Psoas muscle (tissue), 8 donors: ENCODE measurements at places on chromosomes 3 and 15. TPM values are rescaled to one million over a fixed set of nuclear protein-coding genes. Genes with fewer than 3 reads are reported as not detected.

The ESYT3 gene
- 2.0 TPM for total RNA-seq

The ATP2B2 gene
- total RNA-seq: 4.0 TPM

The TLR9 gene
- not detected for total RNA-seq

The STAC gene
- 1.5 TPM for total RNA-seq

The POLG gene
- total RNA-seq: 49.5 TPM

The ALPK3 gene
- 199 TPM for total RNA-seq

The FRMD5 gene
- total RNA-seq: not detected

GRCh38 chr15:83200589-83200988 is 7.0 kb downstream of the HDGFL3 start:
- H3K4me1 ChIP-seq: peaks cover under 1% of the 10 kb centered on the region
- no peaks in the 10 kb centered on the region for H3K36me3 ChIP-seq
- no peak overlapping the region for H3K27ac ChIP-seq
- DNase-seq: no peak

DNA sequence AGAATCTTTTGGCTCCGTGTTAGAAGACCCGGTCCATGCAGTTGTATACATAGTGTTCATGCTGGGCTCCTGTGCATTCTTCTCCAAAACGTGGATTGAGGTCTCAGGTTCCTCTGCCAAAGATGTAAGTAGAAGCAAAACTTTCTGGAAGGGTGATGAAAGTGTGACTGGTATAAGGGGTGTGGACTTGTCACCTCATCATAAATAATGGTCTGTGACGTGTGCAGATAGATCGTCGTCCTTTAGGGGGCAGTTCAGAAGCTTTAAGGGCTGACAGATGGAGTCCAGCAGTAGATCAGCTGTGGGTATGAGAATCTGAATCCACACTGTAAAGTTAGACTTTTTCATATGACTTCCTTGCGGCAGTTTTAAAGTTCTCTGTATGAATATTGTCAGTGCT is 15.3 kb downstream of the SEC61A1 start:
- H3K36me3 ChIP-seq: peaks cover 100% of the 10 kb centered on the region
- H3K27ac ChIP-seq: no peak overlapping the region
- no peaks in the 10 kb centered on the region for H3K4me1 ChIP-seq

DNA sequence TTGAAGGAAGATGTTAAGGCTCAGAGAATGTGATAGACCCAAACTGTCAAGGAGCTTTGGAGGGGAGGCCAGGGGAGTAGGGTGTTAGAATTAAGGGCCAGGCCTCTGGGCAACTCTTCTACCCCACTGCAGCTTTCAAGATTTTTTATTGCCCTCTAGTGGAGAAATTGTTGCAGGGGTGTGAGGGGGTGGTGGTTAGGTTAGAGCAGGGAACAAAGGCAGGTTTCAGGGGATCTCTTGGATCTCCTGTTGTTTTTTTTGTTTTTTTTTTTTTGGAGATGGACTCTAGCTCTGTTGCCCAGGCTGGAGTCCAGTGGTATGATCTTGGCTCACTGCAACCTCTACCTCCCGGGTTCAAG is 1.4 kb upstream of the SEC13 start:
- no peak overlapping the region for H3K4me3 ChIP-seq
- H3K27ac ChIP-seq: no peak overlapping the region
- DNase-seq: no peak
- peaks cover 3% of the 10 kb centered on the region for H3K36me3 ChIP-seq
- H3K4me1 ChIP-seq: peaks cover 19% of the 10 kb centered on the region
- no peaks in the 10 kb centered on the region for H3K27me3 ChIP-seq

- H3K36me3 ChIP-seq: no peaks in the 10 kb centered on the region
- H3K4me3 ChIP-seq: no peak overlapping the region
- no peak overlapping the region for H3K27ac ChIP-seq
- no peaks in the 10 kb centered on the region for H3K4me1 ChIP-seq
Observed at GRCh38 chr3:38984731-38985130, 67.0 kb downstream of the SCN11A start.

DNA sequence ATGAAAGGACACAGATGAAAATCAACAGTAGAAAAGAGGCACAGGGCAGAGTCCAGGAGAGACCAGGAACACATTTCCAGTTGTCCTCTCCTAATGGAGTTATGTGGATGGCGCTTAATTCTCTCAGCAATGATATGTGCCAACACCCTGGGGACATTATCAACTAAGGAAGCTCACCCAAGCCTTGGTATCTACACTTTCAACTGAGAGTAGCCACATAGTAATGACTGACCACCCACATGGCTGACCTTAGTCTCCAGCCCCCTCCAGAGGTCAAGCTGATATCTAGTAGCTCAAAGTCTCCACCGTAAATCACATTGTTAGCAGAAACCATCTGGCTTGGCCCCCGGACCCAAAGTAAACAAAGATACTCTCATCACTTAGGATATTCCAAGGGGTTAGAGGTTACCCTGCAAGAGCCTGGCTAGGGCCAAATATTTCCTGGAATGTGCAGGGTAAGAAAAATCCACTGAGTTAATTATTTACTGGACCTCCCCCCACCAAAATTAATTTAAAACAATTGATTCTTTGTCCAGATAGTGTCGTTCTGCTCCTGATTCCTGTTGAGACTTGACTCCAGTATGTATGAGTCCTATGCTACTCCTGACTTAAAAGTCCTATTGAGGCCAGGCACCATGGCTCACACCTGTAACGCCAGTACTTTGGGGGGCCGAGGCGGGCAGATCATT is 24.8 kb downstream of the GABRR3 start:
- no peaks in the 10 kb centered on the region for H3K27me3 ChIP-seq
- H3K4me3 ChIP-seq: no peak overlapping the region
- H3K4me1 ChIP-seq: peaks cover 6% of the 10 kb centered on the region
- H3K27ac ChIP-seq: no peak overlapping the region
- DNase-seq: no peak
- H3K36me3 ChIP-seq: no peaks in the 10 kb centered on the region

- H3K27ac ChIP-seq: no peak overlapping the region
- H3K4me1 ChIP-seq: no peaks in the 10 kb centered on the region
- no peak overlapping the region for H3K4me3 ChIP-seq
- H3K27me3 ChIP-seq: no peaks in the 10 kb centered on the region
- no peaks in the 10 kb centered on the region for H3K36me3 ChIP-seq
Observed at GRCh38 chr15:89714775-89715174, 24.2 kb downstream of the WDR93 start.

DNA sequence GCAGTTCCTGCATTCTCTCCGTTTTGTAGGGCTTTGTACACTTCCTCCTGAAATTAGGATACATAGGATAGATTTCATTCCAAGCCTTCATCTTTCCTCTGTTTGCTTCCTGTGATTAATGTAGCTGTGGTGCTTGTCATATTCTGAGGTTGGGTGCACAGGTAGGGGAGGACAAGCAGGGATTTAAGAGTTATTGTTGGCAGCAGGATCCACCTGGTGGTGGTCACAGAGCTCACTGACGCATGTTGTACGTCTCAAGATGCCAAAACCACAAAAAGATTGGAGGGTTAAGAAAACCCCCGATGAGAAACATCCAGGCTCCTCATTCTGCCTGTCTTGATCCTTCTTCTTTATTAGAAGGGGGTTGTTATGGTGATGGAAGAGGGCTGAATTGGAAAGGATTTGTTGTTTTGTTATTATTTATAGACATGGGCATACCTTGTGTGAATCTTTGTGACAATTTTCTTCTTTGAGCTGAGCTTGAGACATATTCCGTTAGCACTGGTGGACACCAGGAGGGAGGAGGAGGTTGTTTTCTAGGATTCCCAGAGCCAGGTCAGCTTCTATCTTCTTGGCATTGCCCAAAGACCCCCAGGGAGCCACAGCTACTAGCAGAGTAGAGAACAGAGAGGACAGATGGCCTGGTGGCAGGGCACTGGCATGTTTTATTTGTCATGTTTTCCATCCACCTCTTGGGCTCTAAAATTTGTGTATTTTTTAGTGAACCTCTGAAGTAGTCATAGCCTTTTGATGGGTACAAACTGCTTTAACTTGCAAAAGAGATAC is 57.7 kb upstream of the LARS2 start:
- no peaks in the 10 kb centered on the region for H3K4me1 ChIP-seq
- H3K27me3 ChIP-seq: peaks cover 3% of the 10 kb centered on the region
- H3K27ac ChIP-seq: no peak overlapping the region
- no peaks in the 10 kb centered on the region for H3K36me3 ChIP-seq

GRCh38 chr3:29215948-29216347 is 64.9 kb upstream of the RBMS3 start:
- H3K4me3 ChIP-seq: no peak overlapping the region
- H3K27me3 ChIP-seq: no peaks in the 10 kb centered on the region
- no peak for DNase-seq
- H3K27ac ChIP-seq: no peak overlapping the region
- H3K4me1 ChIP-seq: no peaks in the 10 kb centered on the region
- H3K36me3 ChIP-seq: no peaks in the 10 kb centered on the region

DNA sequence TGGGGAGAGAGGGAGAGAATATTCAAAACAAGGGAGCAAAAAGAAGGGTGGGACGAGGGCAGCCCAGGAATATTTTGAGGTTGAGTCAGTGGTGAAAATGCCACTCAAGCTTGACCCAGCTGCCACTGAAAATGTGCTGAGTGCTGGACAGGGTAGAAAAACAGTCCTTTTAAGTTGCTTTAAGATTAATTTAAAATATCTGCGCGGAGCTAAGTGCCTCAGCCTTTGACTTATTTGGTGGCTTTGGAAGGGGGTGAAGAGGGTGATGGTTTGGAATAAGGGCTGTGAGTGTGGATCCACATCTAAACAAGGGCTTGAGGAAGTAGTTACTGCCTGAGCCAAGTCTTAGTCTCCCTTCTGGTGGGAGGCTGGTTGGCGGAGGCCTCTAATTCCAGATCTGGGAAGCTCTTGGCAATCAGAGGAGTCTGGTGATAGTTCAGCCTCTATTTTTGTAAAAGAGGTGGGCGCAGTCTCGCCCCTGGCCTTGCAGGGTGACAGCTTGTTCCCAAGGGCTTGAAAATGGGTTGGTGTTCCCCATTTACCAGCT is 280.8 kb upstream of the ROPN1 start:
- H3K27ac ChIP-seq: peak overlapping the region; percentile 30
- H3K4me1 ChIP-seq: peaks cover 29% of the 10 kb centered on the region
- H3K27me3 ChIP-seq: no peaks in the 10 kb centered on the region
- H3K4me3 ChIP-seq: no peak overlapping the region
- H3K36me3 ChIP-seq: no peaks in the 10 kb centered on the region

DNA sequence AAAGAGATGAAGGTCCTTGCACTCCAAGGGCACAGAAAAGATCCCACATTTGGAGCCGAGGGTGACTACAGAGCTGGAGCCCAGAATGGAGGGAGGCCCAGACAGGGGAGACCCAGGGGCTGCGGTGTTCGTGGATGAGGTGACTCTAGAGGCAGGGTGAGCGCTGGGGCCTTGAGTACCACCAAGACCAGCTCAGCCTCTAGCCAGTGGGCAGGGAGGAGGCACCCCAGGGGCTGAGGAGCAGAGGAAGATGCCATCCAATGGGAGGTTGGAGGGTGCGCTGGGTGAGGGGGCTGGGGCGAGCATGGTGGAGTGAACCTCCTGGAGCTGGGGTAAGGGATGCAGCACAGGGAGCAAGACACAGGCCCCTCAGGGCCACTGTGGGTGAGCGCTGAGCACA is 13.3 kb downstream of the RRP9 start:
- H3K4me1 ChIP-seq: peaks cover 5% of the 10 kb centered on the region
- H3K27ac ChIP-seq: no peak overlapping the region
- no peak overlapping the region for H3K4me3 ChIP-seq

GRCh38 chr3:173066044-173067004 is 74.7 kb downstream of the SPATA16 start:
- no peak overlapping the region for H3K27ac ChIP-seq
- H3K36me3 ChIP-seq: no peaks in the 10 kb centered on the region
- H3K4me3 ChIP-seq: no peak overlapping the region
- no peak for DNase-seq

DNA sequence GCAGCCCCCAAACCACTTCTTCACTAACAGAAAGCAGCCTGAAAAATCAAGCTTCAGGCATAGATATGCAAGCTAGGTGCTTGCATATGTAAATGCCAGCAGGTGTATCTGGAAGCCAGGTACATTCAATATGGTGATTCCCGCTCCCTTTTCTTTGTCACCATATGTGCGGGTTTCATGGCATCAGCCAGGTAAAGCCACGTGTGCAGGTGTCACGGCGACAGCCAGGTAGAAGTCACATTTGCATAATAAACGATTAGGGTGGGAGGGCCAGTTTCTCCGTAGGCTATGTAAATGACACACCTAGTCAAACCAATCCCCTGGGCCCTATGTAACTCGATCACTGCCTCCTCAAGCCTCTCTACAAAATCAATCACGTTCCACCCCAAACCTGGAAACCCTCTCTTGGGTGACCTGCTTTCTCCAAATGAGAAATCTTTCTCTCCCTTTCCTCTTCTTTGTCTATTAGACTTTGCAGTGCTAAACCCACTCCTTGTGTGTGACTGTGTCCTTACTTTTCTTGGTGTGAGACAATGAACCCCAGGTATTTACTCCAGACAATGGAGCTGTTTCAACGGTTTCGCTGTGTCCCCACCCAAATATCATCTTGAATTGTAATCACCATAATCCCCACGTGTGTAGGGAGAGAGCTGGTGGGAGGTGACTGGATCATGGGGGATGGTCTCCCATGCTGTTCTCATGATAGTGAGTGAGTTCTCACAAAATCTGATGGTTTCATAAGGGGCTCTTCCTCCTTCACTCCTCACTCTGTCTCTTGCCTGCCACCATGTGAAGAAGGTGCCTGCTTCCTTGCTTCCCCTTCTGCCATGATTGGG is 44.6 kb downstream of the ONECUT1 start:
- no peak overlapping the region for H3K4me3 ChIP-seq
- no peaks in the 10 kb centered on the region for H3K4me1 ChIP-seq
- H3K36me3 ChIP-seq: no peaks in the 10 kb centered on the region

GRCh38 chr15:25600751-25601150 is 161.9 kb upstream of the UBE3A start:
- H3K4me3 ChIP-seq: no peak overlapping the region
- no peaks in the 10 kb centered on the region for H3K27me3 ChIP-seq
- no peaks in the 10 kb centered on the region for H3K36me3 ChIP-seq
- no peaks in the 10 kb centered on the region for H3K4me1 ChIP-seq

DNA sequence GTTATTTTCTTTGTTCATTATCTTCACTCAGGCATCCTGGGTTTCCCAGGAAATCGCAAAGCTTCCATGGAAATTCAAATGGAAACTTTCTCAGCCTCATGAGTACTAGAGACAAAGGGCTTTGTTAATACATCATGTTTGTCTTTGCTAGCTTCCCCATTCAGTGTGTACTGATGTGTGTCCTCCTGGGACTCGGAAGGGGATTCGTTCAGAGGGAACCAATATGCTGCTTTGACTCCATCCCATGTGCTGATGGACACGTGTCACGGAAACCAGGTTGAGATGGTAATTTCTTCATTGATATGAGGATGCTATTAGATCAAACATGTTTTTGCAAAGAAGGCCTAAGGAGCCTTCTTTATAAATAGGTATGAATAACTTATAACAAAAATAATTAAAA is 87.0 kb upstream of the KCNAB1 start:
- no peak overlapping the region for H3K4me3 ChIP-seq
- H3K27ac ChIP-seq: no peak overlapping the region
- no peaks in the 10 kb centered on the region for H3K36me3 ChIP-seq
